ENCODE measurements at places on chromosomes 6 and 20.

DNA sequence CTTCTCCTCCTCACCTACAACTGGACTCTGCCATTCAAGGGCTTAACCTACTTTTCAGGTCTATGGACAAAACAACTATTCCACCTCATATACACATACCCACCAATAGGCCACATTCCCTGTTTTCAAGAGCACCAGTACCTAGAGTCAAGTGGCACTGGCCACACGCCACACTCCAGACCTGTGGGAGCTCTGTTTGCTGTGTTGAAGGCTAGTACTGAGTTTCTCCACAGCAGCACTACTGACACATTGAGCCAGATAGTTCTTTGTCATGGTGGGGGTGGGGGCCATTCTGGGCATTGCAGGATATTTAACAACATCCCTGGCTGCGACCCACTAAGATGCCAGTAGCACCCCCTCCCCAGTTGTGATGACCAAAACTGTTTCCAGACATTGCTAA, 84.1 kb downstream of the RALGAPA2 start:
- no peak for DNase-seq

GRCh38 chr20:44908987-44909871, 631 bp upstream of the PABPC1L start:
- no peak for DNase-seq

DNA sequence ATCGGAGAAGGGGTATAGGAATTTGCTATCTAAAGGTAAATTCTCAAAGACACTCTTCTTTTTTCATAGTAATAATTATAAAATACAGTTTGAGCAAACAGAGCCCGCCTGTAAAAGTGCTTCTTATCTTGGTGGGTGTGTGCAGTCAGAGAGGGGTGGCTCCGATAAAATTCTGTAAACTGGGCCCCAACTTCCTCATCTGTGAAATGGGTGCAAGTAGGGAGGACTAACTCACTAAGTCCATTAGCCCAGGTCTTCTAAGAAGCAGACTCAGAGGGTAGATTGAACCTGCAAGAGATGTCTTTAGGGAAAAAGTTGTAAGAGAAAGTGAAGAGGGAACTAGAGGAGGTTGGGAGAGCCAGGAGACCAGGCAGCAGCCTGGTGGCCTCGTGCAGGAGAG, 245.8 kb upstream of the RREB1 start:
- DNase-seq = no peak

GRCh38 chr20:11344939-11345338, 572.8 kb upstream of the BTBD3 start:
- no peak for DNase-seq

DNA sequence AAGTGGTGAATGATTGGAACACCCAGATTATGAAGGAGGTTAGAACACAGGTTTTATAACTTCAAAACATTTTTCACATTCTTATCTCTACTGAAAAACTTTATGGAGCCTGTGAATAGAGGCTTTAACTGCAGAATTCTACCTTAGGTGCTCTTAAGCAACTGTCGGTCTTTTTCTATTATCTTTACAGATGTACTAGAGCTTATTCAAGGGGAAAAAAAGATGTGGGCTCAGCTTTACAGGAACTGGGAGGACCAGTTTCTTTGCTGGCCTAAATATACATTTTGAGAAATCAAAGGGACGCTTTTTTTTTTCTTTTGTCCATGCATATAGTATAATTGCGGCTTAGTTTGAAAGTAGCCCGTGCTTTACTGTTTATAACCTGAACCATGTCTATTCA, 58.9 kb downstream of the UST start:
- no peak for DNase-seq

DNA sequence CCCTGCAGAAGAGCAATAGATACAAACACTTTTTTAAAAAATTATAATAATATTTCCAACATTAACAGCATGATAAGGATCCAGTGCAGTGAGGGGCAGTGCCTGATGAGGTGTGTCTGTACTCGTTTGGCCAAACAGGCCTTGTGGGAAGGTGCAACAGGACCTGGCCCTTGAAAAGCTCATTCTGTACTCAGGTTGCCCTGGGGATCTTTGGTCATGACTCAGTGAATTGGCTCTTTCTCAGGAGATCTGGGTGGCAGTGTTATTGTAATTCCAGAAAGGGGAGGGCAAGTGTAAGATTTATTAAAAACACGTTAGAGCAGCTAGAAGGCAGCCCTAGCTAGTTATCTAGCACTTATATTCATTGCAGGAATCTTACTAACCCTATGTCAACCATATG, 2.9 kb upstream of the SPINT3 start:
- DNase-seq = no peak

DNA sequence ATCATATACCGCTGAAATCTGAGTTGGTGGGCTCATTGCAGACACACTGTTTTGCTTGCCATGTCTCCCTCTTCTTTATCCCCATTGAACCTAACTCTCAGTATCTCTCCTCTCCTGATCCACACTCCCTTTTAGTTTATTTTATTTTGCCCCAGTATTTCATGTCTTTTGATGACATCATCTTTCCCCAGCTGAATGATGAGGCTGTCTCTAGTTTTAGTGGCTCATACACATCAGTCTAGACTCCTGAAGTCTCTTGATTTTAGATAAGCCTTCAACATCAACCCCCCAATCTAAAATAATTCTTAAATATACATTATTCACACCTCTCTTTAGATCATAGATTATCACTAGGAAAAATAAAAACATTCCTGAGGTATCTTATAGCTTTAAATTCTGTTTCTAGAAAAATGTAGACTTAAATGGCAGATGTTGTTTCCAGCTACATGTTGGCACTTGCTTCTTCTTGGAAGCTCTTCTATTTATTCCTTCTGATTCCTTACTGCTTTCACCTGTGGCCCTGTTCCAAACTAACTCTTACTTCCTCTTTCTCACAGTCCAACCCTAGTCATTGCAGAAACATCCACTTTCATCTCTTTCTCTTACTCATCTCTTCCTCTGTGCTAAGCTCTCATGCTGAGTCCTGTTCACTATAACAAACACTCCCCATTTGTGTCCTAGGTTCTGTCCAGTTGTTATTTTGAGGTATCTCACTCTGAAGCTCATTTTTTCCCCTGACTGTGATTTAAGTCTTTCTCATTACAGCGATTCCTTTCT, 191.9 kb upstream of the SLC35B3 start:
- no peak for DNase-seq

DNA sequence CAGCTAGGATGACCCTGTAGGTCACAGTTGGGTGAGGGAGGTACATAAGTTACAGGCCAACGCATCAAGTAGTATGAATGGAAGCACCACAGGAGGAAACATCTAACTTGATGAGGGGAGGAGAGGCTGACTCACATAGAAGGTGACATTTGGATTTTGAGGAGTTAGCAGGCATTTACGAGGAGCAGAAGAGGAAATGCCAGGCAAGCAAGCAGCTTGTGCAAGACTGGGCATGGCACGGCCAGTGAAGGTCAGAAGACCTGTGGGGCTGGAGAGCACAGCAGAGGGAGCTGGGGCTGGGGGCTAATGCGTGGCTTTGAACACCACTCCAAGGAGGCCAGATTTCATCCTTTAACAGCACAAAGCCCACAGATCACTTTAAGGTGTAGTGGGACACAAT, 37.8 kb downstream of the MUC22 start:
- no peak for DNase-seq

DNA sequence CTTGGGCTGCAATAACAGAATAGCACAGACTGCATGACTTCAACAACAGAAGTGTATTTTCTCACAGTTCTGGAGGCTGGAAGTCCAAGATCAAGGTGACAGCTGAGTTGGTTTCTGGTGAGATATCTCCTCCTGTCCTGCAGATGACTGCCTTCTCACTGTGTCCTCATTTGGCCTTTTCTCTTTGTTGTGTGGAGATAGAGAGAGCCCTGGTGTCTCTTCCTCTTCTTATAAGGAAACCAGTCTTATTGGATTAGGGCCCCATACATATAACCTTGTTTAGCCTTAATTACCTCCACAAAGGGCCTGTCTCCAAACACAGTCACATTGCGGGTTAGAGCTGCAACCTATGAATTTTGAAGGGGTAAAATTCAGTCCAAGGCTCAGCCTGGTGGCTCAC, 57.0 kb upstream of the BMP6 start:
- DNase-seq = no peak

- no peak for DNase-seq
These were observed 68.8 kb downstream of the TMEM242 start for GRCh38 chr6:157254538-157254937.

- DNase-seq = no peak
These were observed 11.5 kb upstream of the MEP1A start for GRCh38 chr6:46781478-46782378.

DNA sequence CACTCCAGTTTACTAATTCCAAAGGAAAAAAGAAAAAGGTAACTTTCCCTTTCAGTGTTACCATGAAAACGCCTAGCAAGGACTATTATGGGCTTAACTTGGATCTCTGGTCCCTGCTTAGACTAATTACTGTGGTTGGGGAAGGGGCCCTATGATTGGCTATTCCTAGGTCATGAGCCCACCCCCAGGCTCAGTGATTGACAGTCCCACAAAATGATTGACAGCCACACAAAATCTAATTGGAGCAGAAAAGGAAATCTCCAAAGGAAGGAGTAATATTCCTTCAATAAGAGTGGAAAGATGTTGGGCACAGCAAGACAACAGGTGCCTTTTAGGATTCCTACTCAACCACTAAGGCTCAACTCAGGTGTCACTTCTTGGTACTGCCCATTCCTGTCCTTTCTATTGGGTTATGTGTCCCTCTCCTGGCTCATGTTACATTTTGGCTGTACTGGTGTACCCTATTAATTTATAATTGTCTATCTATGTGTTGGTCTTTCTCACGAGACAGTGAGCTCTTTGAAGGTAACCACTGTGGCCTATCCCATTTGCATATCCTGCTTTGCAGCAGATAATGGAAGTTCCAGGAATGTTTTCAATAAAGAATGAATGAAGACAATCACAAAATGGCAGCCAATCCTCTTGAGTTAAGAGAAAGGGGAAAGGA, 5.5 kb upstream of the UTRN start:
- DNase-seq = no peak

DNA sequence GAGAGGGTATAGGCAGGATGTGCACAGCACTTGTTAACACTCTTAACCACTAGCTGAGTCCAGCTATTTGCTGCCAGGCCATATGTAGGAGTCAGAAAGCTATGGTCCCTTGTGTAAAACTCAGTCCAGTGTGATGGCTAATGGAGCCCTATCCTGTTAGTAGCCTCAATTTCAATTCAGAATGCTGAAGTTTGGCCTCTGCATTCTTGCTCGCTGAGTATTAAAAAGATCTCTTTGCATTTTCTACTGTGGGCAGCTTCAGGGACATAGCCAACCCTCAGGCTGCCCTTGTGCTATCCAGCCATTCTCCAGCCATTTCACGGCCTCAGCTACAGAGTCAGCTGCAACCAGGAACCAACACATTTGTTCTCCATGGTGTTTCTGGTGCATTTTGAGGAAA, 92.5 kb downstream of the SPTLC3 start:
- no peak for DNase-seq

- no peak for DNase-seq
These were observed 648.6 kb downstream of the COL12A1 start for GRCh38 chr6:74557236-74557635.

- no peak for DNase-seq
These were observed 110.0 kb upstream of the MTHFD1L start for GRCh38 chr6:150755524-150755923.
